ENCODE measurements at places on chromosomes 4 and X. TPM values are rescaled to one million over a fixed set of nuclear protein-coding genes. Genes with fewer than 3 reads are reported as not detected.

DNA sequence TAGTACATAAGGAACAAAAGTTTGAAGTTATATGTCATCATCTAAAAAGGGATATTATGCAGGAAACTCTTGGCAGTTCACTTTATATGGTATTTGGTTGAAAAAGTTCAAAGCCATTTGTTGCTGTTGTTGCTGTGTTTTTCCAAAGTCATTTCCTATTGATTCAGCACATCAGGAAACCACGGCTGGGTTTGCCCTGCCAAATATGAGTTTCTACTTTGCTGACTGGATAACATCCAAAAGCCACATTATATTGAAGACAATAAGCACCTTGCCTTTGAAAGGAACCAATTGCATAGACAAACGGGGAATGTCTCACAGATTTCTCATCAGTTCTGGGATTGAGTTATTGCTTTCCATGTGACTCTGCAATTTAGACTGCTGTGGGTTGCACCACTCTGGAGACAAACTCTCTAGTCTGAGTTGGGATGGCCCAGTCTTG lies 206.1 kb downstream of the SLC39A8 start:
- no peaks in the 10 kb centered on the region for H3K27me3 ChIP-seq
- no peak overlapping the region for H3K27ac ChIP-seq

DNA sequence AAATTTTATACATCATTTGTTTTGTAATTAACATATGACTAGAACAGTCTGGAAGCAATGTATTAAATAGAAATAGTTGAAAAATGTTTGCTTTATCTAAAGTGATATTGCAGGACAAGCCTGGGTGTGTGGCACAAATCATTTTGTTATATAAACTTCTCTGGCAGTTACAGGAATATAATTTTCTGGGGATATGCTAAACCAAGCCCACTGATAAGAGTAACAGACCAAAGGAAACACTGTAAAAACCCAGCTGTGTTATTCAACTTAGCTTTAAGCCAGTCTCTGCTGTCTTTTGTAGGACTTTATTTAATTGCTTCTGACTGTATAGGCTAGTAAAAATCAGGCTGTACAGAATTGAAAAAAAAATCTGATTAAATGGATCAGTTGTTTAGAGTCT lies 156.2 kb downstream of the NR3C2 start:
- no peaks in the 10 kb centered on the region for H3K36me3 ChIP-seq
- no peaks in the 10 kb centered on the region for H3K27me3 ChIP-seq

DNA sequence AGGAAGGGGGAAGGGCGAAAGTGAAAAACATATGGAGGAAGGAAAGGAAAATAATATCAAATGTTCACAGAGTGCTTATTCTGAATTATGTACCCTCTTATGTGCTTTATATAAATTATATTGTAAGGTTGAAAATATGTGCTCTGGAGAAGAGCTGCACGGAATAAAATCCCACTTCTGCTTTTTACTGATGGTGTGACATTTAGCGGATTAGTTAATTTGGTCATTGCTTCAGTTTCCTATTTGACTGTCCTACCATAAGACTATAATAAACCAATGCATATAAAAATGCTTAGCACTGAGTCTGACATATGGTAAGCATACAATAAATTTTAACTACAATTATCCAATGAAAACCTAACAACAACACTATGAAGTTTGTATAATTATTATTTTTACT lies 86.2 kb downstream of the NPFFR2 start:
- no peak overlapping the region for H3K4me3 ChIP-seq
- no peak overlapping the region for H3K27ac ChIP-seq
- no peaks in the 10 kb centered on the region for H3K36me3 ChIP-seq
- H3K4me1 ChIP-seq = no peaks in the 10 kb centered on the region

CCNQ gene
- total RNA-seq = 14.1 TPM

SH2D1A gene
- total RNA-seq = 1.2 TPM

- DNase-seq = no peak
- H3K36me3 ChIP-seq = no peaks in the 10 kb centered on the region
- H3K4me1 ChIP-seq = no peaks in the 10 kb centered on the region
- peaks cover 2% of the 10 kb centered on the region for H3K27me3 ChIP-seq
- H3K4me3 ChIP-seq = no peak overlapping the region
These were observed 115.4 kb upstream of the PUDP start for GRCh38 chrX:7263330-7263729.

DNA sequence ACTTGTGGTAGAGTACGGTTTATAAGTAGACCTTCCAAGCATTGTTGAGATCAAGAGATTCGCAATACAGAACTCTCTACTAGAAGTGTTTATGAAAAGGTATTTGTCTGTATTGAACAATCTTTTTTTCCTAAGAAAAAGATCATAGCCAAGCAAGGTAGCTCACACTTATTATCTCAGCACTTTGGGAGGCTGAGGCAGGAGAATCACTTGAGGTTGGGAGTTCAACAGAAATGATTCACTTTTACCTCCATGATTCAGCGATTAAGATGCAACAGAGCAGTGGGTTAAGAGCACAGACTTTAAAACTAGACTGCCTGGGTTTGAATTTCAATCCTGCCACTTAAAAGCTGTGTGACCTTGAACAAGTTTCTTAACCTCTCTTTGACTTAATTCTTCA lies 74.3 kb downstream of the TMEM156 start:
- H3K27me3 ChIP-seq = no peaks in the 10 kb centered on the region
- H3K27ac ChIP-seq = no peak overlapping the region
- DNase-seq = no peak

NDNF gene
- total RNA-seq = 12.0 TPM

AADAT gene
- 5.7 TPM for total RNA-seq

DNA sequence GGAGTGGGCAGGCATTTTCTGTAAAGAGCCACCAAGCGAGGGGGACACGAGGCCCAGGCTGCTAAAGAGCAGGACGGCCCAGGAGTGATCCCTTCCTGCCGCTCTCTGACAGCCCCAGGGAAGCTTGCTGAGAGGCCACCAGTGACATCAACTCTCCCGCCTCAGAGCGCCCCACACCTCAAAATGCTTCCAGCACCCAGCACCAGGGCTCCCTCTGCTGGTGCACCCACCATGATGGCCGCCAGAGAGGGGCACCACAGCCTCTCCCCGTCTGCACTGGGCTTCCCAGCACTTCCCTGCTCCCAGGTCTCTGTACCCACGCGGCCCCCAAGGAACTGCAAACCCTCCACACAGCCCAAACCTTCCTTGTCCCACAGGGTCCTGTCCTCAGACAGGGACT lies 40.4 kb downstream of the GAK start:
- H3K27me3 ChIP-seq = no peaks in the 10 kb centered on the region
- H3K36me3 ChIP-seq = peaks cover 72% of the 10 kb centered on the region
- H3K4me1 ChIP-seq = no peaks in the 10 kb centered on the region
- no peak for DNase-seq
- H3K4me3 ChIP-seq = no peak overlapping the region

DNA sequence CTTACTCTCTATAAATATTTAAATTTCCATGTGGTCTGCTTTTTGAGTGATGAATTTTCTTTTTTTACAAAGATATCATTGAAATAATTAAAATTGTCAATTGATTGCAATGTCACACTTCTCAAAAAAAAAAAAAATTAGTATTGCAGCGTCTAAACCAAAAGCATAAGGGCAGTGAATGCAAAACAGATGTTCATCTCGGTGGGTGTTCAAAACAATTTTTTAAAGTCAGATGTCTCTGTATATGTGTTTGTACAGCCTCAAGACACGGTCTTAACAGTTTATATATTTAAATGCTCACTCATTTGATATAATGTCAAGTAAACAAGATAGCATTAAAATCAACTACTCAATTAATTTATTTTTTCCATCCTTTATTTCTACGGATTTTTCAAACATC lies 52.3 kb downstream of the PALLD start:
- DNase-seq = no peak
- no peaks in the 10 kb centered on the region for H3K36me3 ChIP-seq
- no peaks in the 10 kb centered on the region for H3K27me3 ChIP-seq
- peaks cover 3% of the 10 kb centered on the region for H3K4me1 ChIP-seq
- no peak overlapping the region for H3K27ac ChIP-seq

KIAA1210 gene
- 0.18 TPM for total RNA-seq

- peak overlapping the region; percentile 76 for H3K27ac ChIP-seq
- no peaks in the 10 kb centered on the region for H3K36me3 ChIP-seq
- H3K27me3 ChIP-seq = peaks cover 32% of the 10 kb centered on the region
These were observed 578 bp upstream of the DKK2 start for GRCh38 chr4:107036584-107037198.

DNA sequence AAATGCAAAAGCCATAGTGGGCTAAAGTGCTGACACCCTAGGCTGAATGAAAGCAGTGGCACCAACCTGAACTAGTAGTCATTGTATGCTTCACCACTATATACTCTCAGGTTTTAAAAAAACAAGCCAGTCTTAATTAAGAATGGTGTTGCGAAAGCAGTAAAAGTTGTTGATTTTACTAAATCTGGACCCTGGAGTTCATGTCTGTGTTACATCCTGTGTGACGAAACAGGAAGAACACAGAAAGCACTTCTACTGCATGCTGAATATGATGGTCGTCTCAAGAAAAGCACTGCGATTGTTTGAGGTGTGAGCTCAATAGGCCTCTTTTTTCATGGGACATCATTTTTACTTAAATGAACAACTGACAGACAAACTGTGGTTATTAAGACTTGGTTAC lies 24.2 kb upstream of the GDPD2 start:
- H3K4me3 ChIP-seq = no peak overlapping the region
- H3K4me1 ChIP-seq = no peaks in the 10 kb centered on the region
- DNase-seq = peak; percentile 25
- no peaks in the 10 kb centered on the region for H3K27me3 ChIP-seq

DNA sequence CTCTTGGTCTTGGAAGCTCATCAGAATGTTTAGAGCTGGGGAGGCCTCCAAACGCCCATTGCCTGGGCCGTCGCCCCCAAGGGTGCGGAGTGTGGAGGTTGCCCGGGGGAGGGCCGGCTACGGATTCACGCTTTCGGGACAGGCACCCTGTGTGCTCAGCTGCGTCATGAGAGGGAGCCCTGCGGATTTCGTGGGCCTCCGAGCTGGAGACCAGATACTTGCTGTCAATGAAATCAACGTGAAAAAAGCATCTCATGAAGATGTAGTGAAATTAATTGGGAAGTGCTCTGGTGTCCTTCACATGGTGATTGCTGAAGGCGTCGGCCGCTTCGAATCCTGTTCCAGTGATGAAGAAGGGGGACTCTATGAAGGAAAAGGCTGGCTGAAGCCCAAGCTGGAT lies 23.3 kb downstream of the RGS12 start:
- no peak for DNase-seq
- H3K27me3 ChIP-seq = no peaks in the 10 kb centered on the region
- H3K36me3 ChIP-seq = peaks cover 35% of the 10 kb centered on the region
- H3K4me3 ChIP-seq = no peak overlapping the region
- H3K27ac ChIP-seq = no peak overlapping the region

LRAT gene
- 0.35 TPM for total RNA-seq

DNA sequence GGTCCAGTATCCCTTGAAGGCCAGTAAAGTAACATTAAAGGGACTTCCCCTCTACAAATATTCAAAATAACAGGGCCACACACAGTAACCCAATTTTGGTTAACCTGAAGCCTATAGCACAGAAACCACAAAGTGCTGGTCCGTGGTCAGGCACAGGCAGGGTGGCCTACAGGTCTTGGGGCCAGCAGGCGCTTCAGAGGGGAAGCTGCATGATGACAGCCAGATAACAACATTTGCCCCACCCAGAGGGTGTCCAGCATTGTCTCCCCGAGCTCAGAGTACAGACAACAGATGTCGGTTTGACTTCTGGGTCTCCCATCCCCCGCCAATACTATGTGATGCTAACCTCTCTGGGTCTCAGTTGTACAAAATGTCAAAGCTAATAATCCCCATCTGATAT lies 51.1 kb downstream of the SH3KBP1 start:
- H3K27me3 ChIP-seq = peaks cover 20% of the 10 kb centered on the region
- H3K36me3 ChIP-seq = no peaks in the 10 kb centered on the region
- no peaks in the 10 kb centered on the region for H3K4me1 ChIP-seq
- DNase-seq = no peak
- H3K27ac ChIP-seq = no peak overlapping the region

ETDA gene
- not detected for total RNA-seq

- peak; percentile 57 for DNase-seq
- H3K36me3 ChIP-seq = no peaks in the 10 kb centered on the region
- no peak overlapping the region for H3K27ac ChIP-seq
- H3K4me3 ChIP-seq = no peak overlapping the region
- peaks cover 6% of the 10 kb centered on the region for H3K4me1 ChIP-seq
These were observed 254.5 kb upstream of the PPARGC1A start for GRCh38 chr4:24144381-24144780.

DNA sequence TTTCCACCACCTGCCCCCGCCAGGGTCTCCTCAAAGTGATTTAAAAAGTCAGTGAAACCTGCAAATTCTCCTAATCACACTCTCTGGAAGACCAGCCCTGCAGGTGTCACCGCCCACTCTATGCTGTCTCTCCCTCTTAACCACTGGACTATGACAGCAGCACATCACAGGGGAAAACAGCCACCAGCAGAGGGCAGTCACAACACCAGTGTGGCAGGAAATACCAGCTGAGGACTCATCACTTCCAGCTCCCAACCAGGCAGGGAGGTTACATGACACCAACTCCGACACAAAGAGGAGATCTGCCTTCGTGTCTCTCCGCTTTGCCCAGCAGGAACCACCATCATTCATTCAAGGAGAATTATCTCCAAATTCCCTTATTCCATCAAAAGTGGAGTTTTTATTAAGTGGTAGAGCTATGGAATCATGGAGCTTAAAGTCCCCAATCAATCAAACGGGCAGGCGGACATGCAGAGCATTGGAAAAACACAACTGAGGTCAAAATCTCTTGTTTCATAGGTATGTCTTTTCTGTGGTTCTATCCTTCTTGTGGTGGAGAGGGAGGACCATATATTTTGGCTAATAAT lies 91.3 kb downstream of the NSUN7 start:
- DNase-seq = peak; percentile 56
- H3K27me3 ChIP-seq = no peaks in the 10 kb centered on the region
- H3K27ac ChIP-seq = no peak overlapping the region
- H3K4me3 ChIP-seq = no peak overlapping the region
- peaks cover 26% of the 10 kb centered on the region for H3K4me1 ChIP-seq
- peaks cover 18% of the 10 kb centered on the region for H3K36me3 ChIP-seq

DNA sequence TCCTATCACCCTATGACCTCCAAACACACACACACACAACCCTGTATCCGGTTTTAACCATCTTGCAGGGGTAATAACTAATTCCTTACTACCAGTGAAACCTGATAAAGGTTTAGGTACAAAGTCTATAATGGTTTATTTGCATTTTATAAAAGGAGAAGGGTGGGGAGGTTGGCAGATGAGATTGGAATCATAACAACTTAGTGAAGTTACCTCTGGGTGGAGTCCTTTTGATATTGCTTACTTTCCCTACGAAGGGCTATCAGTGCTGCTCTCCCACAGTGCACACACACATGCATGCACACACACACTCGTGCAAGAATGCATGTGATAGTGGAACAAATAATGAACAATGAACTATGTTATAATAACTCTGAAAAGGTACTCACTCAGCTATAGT lies 56.1 kb downstream of the CCSER1 start:
- H3K4me3 ChIP-seq = no peak overlapping the region
- no peaks in the 10 kb centered on the region for H3K4me1 ChIP-seq

DNA sequence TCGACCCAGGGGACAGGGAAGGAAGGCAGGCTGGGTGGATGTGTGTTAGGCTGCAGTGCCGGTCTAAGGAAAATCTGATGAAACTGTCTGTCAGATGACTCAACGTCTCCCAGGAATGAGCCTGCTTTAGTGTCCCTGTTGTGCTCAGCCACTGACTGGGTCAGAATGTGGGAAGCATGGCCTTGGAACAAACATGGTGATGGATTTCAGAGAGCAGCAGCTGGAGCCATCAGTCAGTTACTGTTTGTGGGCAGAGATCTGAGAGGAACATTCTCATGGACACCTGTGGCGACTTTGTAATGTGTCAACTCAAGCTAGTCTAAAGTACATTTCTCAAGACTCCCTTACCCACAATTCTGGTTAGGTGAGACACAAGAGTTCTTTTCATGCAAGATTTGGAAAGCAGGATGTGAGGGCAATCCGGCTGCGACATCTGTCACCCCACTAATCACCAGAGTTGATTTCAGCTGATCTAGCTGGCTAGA lies 63.2 kb downstream of the ANAPC10 start:
- H3K27me3 ChIP-seq = no peaks in the 10 kb centered on the region
- H3K27ac ChIP-seq = peak overlapping the region; percentile 71
- H3K36me3 ChIP-seq = peaks cover 29% of the 10 kb centered on the region
- peaks cover 6% of the 10 kb centered on the region for H3K4me1 ChIP-seq
